EL (cell line): ENCODE measurements at places on chromosomes 16 and 17.

DNA sequence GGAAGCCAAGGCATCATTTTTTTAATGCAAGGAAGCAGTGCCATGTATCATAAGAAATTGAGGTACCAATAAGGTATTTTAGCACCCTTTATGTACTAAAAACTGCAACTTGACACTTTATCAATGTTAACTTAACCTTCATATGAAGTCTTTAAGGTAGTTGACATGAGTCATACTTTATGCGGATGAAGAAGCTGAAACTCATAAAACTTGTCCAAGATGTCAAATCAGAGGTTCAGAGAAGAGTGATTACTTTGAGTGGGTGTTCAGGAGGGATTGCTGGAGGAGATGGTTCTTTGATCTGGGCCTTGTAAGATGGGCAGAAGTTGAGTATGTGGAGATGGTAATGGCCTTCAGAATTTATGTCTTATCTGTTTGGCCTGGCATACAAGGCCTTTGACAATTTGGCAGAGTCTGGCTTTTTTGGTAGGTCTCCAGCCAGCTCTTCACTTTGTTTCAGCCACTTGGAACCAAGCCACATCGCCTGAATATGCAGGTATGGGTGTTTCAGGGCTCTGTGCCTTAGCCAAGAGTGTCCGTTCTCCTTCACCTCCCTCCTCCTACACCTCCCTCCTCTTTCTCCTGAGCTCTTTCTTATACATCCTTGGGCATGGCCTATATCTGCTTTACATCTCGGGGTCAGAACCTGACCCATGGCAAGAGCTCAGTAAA is 23.7 kb downstream of the YPEL2 start:
- no peak for DNase-seq

GRCh38 chr17:38591759-38592241 is 14.0 kb downstream of the SRCIN1 start:
- peak; percentile 67 for DNase-seq

DNA sequence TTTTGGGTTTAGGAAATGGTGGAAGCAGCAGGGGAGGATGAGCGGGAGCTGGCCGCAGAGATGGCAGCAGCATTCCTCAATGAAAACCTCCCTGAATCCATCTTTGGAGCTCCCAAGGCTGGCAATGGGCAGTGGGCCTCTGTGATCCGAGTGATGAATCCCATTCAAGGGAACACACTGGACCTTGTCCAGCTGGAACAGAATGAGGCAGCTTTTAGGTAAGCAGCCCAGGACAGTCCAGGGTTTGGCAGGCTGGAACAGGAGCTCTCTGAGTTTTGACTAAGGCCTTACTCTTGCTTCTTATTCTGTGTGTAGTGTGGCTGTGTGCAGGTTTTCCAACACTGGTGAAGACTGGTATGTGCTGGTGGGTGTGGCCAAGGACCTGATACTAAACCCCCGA is 41.4 kb downstream of the SF3B3 start:
- no peak for DNase-seq

DNA sequence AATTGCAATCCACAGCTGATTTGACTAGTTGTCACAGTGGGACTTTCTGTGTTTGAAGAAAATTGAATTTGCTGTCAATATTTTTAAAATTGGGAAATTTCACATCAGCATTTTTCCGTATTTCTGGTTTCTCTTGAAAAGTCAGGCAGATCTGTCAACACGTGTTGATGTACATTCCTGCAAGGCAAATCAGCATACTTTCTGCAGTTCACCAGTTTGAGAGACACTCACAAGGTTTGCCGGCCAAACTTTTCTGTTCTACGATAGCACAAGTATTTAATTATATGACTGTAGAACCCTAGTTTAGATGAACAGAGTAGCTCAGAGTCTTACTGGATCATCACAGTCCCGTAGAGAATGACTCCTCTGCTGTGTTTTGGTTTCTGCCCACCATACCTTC is 102.0 kb downstream of the ADAMTS18 start:
- no peak for DNase-seq

GRCh38 chr16:56350491-56351405 is 74.6 kb downstream of the AMFR start:
- DNase-seq: no peak

DNA sequence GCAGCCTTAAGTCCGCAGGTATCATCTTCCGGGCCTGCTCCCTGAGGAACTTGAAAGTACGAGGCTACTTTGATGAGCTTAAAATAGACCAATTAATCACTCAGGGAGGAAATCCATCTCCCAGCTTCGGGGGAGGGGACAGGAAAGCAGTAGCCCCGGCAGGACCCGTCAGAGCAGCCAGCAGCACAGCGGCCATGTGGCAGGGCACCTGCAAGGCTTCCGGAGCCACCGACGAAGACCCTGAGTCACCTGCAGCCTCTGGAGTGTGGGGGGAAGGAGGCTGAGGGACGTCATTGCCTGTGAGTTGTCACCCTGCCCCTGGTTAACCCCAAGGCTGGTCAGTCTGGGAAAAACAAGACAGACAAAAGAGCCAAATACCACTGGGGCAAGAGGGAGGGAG is 4.4 kb upstream of the CYB561 start:
- no peak for DNase-seq

GRCh38 chr17:80068301-80069222 is 32.1 kb downstream of the CCDC40 start:
- peak; percentile 55 for DNase-seq
